Hematopoietic multipotent progenitor cell treated with erythropoietin and hydrocortisone succinate and interleukin-3 and kit ligand, for 17 days (in vitro differentiated cells): ENCODE measurements at places on chromosomes 2 and 18.
A peak's percentile ranks its signal among the peaks of the same experiment; 100 is the strongest.

DNA sequence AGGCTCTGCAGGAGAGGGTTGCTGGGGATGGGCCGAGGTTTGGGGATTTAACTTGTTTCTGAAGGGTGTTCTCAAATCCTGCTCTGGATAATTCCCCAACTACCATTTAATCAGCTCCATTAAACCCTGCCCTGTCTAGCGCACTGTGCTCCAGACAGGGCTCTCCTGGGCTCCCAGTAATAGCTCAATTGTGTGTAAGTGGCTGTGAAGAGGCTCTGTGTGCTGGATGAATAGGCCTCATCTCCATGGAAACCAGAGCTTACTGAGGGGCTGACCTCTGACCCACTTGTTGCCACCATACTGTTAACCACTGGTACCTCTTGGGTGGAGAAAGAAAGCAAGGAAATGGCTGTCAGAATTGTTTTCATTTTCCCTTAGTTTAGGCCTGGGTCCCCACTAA lies 92.9 kb downstream of the TGOLN2 start:
- no peak for DNase-seq

DNA sequence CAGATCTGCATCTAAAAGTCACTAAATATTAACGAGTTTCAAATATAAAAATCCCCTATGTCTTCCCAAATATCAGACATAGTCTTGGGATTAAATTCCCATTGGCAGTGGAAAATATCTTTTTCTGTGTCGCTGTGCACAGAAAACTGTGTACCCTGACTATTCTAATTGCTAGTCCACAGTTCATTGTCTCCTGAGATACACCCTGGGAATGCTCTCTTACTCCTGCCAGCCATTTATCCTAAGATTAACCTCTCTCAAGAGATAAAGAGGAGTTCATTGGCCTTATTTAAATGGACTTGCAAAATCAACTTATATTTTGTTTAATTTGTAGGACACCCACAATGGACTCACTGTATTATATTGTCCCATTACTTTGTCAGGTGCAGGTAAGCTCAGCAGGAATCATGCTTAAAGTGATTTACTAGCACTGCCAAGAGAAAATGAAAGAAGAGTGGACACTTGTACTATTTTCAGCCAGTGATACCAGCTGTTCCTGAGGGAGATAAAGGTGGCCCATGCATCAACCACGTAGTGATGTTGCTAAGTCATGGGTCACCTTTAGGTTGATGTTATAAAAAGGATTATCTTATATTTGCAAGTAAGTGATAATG lies 553.8 kb downstream of the PIK3C3 start:
- no peak for DNase-seq

- DNase-seq: peak; percentile 53
Measured at GRCh38 chr2:675982-676646, 1.1 kb downstream of the TMEM18 start.

GRCh38 chr2:10022966-10023662 lies 20.2 kb upstream of the KLF11 start:
- DNase-seq: no peak
